Common myeloid progenitor, CD34-positive (primary cell): ENCODE measurements at places on chromosomes 7 and 10.

DNA sequence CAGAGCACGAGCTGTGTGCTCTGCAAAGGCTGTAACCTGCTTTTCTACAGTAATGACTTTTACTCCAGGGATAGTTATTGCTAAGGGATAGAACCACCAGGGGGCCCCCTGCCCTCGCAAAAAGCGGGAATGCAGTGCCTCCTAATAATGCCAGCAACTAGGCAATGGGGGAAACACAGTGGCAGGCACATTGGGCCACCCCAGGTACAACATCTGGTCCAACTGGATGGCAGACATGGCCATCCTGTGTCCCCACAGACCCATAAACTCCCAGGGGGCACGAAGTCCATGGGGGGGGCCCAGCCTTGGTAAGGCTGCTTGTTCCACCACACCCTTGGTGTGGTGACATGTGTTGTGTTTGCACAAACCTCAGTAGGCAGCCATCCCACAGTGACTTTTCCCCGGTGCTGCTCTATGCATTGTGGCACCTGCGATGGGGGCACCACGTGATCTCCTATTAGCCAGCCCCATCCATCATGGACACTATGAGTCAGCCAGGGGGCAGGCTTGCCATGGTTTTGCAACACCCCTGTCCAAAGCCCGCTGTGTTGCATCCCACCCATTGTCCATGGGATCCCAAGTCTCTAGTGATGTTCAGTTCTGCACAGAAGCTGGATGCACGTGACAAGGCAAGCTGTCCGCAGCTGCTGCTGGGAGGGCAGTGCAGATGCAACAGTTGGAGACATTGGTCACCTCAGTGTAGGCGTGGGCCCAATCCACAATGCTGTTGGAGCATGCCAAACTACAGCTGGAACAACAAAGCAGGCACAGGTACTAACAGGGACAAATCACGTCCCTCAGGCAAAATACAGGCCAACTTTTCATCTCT is 84.0 kb downstream of the ANLN start:
- DNase-seq, result no peak

DNA sequence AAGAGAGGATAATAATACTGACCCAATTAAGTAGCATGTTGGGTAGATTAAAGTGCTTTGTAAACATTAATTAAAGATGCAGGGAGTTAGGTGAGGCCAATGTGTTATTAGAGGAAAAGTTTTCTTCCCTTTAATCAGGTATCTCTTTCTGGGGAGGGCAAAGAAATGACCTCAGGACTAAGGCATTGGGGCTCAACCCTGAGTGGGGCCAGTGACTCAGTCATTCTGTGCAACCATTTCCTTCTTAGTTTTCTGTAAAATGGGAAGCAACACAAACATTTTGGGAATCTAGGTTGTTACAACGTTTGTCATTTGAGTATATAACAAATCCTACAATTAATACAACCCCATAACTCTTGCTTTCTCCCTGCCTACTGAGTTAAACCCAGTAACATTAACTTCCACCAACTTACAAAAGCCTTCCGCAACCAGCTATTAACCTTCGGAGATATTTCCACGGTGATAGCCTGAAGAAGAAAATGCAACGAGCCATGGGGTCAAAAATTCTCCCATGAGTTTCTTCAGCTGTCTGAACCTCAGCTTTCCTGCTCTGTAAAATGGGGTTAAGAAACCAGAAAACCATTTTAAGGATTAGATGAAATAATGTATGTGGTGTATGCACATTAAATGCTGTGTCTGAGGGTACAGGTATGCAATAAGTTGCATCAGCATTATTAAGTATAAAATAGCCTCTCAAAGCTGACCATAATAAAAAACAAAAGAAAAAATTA is 965 bp upstream of the PROSER2 start:
- no peak for DNase-seq

GRCh38 chr10:113960617-113961181 is 83.0 kb upstream of the ADRB1 start:
- peak; percentile 39 for DNase-seq

DNA sequence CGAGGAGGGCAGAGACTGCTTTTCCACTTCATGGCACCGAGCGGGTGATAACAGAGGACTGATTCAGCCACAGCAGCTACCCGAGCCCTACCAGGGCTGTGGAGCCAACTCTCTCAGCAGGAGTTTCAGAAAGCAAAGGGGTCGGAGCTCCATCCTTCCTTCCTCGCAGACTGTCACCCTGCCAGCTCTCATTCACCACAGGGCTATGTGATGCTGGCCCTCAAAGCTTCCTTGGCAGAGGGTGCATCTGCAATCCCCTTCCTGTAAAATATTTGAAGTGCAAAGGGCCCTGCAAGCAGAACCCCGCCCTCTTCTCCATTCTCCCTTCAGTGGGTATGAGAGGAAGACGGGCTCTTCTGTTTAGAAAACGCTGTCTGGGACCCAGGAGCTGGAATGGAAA is 105.3 kb upstream of the LYZL2 start:
- DNase-seq, result peak; percentile 87

DNA sequence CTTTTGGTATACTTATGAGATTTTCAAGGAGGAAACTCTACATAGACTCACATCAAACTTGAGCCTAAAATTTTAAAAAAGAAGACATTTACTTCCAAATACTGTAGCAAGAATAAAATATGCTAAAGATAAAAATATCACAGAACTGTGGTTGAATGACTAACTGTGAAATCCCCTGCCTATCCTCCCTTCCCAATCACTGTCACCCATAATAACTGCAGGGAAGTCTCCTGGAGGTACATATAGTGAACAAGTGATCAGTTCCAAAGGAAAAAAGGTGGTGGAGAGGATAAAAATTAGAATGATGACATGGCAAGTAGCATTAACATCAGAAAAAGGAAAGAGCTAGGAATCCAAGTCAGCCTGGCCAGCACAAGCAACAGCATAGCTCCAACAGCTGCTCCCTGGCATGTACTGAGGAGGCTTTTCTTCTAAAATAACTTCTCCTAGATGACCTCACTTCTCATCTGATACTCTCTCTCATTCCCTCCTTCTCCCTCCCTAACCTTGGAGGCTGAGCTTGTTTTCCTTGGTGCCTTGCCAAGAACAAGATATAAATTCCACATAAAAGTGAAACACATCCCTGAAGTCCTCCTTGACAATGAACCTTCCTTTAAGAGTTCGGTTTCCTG is 124.0 kb downstream of the IQUB start:
- no peak for DNase-seq

DNA sequence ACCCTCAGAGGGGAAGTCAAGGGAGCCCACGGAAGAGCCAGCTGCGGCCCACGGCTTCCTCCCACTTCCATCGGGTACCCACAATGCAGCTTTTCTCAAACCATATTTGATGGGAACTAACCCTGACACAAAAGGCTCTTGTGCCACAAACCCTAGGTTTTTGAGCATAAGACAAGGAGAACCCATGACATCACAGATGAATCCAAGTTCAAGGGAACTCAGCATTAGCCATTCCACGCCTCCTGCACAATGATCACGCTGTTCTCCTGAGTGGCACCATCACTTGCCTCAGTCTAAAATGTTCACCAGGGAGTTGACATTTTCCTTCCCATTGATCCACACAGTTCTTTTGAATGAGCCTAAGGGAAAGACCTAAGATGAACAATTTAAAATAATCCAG is 70.4 kb downstream of the ITIH5 start:
- DNase-seq, result no peak

GRCh38 chr7:30479202-30480120 is 877 bp upstream of the NOD1 start:
- DNase-seq, result peak; percentile 68

DNA sequence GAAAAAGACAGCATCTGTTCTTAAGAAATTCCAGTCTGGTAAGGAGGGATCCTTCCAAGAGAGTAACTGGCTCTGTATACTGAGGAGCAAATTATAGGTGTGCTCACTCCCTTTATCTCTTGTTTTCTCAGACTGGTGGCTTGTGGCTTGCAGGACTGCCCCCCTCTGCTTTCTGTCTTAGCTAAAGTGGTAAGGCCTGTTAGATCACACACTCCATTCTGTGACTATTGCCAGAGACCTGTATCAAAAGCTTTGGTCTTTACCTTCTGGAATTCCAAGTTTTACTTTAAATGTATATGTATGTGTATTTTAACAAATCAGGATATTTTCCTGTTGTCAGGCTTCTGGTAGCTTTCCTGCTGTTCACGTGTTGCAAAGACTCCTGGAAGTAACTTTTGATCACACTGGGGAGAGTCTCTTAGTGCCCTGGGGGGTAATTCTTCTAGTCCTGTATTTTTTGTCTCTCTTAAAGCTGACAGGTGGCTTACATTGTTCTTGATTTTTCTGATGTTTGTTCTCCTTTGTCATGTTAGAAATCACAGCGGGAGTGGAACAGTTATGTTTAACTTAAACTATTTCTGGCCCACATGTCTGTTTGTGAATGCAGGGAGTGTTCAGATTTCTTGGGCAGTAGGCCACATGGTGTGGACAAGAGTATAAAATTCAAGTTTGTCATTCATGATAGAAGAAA is 99.0 kb downstream of the PLPP4 start:
- DNase-seq, result no peak

- DNase-seq, result no peak
Observed at GRCh38 chr7:102918845-102919244, 6.0 kb downstream of the LRRC17 start.

GRCh38 chr7:88256906-88257305 is 37.1 kb upstream of the SRI start:
- DNase-seq, result no peak

- DNase-seq, result no peak
Observed at GRCh38 chr7:139345042-139345441, 3.9 kb downstream of the FMC1 start.

DNA sequence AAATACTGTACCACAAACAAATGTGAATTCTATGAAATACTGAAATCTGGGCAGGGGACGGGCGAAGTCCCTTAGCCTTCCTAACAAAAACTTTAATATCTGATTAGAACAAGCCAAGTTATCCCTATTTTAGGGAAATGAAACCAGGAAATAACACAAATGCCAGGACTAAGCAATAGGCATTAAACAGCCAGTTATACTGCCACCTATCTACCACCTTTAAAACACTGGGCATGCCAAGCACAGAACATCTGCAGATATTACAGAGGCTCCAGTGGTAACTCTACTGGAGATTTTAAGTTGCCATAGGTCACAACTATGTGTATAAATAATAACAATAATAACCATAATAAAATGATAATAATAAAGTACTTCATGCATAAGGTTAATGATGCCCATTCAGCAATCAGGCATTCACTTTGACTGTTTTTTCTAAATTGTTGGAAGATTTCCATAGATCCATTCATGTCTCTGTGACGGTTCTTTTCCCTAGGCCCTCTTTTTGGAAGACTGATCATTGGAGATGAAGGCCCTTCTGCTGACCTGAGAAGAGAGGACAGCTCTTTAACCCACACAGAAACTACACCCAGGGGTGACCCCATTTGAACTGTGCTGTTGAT is 195.7 kb downstream of the CACNA2D1 start:
- peak; percentile 11 for DNase-seq

DNA sequence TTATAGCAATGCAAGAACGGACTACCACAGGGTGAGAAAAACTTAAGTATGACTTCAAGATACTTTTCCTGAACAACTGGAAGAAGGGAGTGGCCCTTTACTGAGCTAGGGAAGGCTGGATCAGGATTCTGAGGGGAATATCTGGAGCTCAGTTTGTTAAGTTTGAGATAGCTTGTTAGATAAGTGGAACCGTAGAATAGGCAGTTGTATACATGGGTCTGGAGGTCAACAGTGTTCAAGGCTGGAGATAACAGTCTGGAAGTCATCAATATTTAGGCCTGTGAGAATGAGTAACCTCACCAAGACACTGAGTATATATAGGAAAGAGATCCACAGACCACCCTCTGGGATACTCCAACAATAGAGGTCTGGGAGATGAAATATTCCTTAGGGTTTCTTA is 7.2 kb downstream of the PLEKHA1 start:
- DNase-seq, result no peak

DNA sequence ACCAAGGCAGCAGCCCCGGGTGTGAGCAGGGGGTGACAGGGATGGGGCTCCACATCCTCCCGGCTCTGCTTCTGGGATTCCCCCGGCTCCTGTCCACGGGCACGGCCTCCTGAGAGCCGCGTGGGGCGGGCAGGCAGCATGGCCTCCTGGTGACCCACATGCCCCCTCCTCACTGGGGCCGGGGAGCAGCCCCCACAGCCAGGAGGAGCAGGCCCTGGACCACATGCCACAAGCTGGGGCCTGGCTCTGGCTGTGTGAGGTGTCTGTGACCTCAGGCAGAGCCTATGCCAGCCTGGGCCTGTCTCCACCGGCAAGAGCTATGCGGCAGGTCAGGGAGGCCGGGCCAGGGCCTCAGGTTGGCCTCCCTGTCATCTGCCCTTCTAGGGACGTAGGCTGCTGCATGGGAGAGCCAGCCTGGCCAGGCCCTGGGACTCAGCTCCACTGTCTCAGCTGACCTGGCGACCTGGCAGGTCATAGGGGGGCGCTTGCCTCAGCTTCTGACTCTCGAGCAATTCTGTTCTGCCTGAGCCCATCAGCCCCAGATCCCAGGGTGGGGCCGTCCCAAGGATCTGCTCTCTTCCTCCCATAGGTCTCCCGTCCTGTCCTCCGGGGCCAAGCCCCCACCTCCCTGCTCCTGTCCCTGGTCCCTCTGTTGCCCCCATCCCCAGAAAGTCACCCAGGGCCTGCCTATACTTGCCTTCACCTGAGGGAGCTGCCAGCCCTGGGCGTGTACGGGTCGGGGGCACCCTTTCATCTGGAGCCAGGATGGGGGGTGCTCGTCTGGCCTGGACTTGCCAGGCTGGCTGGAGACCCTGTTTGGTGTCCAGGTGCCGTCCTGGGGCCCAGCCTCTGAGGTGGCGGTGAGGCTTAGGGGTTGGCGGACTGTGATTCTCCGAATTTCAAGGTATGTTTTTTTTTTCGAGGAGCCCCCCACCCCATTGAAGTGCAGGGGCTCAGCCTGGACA is 3.9 kb upstream of the TMEM184A start:
- no peak for DNase-seq

GRCh38 chr7:90705391-90706071 is 109.4 kb downstream of the CDK14 start:
- no peak for DNase-seq

- no peak for DNase-seq
Observed at GRCh38 chr10:117936566-117936965, 110.2 kb downstream of the RAB11FIP2 start.

DNA sequence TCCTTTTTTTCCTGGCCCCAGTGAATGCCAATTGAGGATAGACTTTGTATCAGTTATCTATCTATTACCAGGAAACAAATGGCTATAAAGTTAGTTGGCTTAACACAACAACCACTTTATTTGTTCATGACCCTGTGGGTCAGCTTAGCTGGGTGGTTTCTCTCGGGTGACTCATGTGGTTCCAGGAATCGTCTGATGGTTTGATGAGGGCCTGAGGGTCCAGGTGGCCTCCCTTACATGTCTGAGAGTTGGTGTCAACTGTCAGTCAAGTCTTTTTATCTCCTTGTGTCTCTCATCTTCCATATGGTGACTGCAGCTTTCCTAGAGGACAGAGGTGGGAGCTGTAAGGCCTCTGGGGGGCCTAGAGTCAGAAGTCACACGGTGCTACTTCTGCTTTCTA is 15.3 kb upstream of the MAPK8 start:
- DNase-seq, result no peak

- no peak for DNase-seq
Observed at GRCh38 chr10:84329986-84330651, 1.7 kb downstream of the CCSER2 start.
